ENCODE measurements at places on chromosomes 1 and 21.

- peak; percentile 86 for DNase-seq
Observed at GRCh38 chr1:226708342-226708780, 30.7 kb downstream of the ITPKB start.

DNA sequence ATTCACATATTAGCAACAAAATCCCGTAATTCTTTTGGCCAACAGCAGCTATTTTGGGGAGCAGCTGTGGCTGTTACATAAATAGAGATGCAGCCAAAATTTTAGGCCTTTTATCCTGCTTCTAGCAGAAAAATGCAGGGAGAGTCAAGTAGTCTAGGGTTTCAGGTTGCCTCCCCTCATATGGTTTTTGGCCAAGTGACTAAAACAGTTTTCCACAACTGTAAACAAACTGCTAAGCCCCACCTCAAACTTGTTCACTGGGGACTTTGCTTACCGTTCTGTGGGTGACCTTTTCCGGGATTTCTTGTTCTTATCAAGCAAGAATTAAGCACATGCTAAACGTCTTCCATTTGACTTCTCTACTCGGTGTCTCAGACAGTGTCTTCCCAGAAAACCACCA, 133.4 kb downstream of the EDEM3 start:
- no peak for DNase-seq

GRCh38 chr1:68057564-68057963, 7.1 kb upstream of the DIRAS3 start:
- no peak for DNase-seq

- no peak for DNase-seq
Observed at GRCh38 chr21:45590726-45591618, 48.7 kb upstream of the SLC19A1 start.
